ENCODE measurements at places on chromosomes 16 and 17.

GRCh38 chr16:56614549-56614991, 6.2 kb downstream of the MT2A start:
- no peak for DNase-seq

DNA sequence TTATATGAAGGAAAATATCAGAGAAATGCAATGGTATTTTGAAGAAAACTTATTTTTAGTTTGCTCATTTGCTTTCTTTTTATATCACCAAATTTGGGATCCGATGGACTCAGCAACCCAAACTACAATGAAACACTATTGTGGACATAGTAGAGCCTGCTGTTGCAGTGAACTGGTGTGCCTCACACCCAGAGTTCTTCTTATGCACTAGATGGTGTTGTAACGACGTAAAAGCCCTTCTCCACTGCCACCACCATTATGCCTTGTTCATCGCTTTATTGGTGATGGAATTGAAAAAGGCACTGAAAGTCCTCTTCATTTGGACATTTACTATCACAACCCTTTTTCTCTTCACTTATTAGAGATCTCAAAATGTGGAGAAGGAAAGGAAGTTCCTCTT, 381.3 kb downstream of the CDH8 start:
- DNase-seq: no peak

- no peak for DNase-seq
Observed at GRCh38 chr16:10932959-10933710, 9.1 kb downstream of the DEXI start.

DNA sequence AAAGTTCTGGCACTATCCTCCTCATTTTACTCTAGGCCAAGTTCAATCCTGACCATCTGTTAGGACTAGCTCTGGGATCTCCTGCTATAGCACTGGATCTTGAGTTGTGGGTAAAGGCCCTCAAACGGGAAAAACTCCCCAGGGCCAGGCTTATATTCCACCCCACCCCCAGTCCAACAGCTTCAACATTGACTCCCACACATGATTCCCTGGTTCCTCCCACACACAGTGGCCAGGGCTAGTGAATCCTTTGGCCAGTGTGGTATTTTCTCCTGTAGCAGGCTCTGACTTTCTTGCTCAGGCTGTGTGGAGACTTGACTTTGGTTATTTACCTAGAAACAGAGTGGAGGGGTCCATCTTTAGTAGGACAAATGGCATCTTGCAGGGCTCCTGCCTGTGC, 10.3 kb upstream of the AKAP10 start:
- DNase-seq: no peak

DNA sequence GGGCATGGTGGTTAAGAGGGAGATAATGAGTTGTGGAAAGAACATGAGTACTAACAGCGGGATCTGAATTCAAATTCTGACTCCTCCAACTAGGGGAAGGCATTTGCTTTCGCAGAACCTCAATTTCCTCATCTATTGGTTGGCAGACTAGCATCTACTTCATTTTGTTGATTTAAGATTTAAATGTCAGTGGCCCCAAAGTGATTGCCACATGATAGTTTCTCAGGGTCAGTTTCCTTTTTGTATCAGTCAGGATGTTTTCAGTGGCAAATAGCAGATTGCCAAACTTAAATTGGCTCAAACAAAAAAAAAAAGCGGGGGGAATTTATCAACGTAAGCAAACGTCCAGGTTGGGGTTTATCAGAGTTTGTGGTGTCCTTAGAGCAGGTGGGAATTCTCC, 25.1 kb upstream of the NOS2 start:
- no peak for DNase-seq

GRCh38 chr17:72749119-72749572, 343.3 kb downstream of the SLC39A11 start:
- no peak for DNase-seq

- peak; percentile 72 for DNase-seq
Observed at GRCh38 chr17:74442670-74443515, 11.0 kb downstream of the GPRC5C start.

DNA sequence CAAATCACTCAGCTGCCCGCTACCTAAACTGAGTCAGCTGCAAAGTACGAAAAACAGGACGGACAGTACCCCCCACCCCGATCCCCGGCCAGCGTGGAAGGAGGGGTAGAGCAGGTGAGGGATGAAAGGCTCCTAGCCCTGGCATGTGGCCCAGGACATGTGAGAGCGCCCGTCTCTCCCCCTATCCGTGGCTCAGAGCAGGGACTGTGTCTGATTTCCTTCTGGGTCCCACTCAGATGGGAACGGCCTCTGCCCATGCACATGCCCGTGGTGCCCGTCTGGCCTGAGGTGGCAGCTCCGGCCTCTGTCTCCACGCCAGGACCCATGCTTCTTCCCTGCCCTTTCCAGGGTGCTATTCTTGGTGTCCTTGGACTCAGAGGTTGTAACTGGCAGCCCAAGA, 30.2 kb upstream of the RASD1 start:
- DNase-seq: no peak

- peak; percentile 44 for DNase-seq
Observed at GRCh38 chr16:80997139-80997798, 9.4 kb downstream of the CMC2 start.

DNA sequence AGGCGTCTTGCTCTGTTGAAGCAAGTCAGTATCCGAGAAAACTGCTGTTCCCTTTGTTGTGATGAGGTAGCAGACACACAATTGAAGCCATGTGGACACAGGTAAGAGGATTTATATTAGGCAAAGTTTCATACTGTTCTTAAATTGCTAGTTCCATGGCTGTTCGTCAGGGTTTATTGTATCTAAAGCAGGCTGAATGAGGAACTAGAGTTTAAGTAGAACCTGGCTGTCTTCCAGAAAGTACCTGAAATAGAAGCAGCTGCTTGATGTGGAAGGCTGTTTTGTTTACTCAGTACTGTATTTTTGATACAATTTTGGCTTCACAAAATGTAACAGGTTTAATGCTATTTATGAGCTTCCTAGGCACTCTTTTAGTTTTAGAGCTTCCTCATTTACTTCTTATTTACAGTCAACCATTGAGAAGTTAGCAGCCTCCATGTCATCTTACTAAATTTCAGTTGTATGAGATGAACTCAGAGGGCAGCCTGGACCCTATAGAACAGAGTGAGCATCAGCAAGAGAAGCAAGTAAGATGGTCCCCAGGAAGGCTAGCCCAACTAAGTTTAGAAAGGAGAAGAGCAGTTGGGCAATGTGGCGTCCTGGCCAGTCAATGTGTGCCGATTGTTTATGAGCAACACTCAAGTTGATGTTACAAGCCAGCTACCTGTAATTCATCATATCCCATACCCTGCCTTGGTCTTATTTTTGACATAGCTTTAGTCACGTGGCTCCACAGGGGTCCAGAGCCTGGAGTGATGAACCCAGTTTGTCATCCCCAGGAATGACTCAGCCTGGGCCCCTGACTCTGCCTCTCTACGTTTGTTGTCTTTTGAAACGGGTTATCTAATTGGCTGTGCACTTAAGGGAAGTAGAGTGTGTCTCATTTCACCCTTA, 9.7 kb upstream of the ARL2BP start:
- DNase-seq: peak; percentile 27

DNA sequence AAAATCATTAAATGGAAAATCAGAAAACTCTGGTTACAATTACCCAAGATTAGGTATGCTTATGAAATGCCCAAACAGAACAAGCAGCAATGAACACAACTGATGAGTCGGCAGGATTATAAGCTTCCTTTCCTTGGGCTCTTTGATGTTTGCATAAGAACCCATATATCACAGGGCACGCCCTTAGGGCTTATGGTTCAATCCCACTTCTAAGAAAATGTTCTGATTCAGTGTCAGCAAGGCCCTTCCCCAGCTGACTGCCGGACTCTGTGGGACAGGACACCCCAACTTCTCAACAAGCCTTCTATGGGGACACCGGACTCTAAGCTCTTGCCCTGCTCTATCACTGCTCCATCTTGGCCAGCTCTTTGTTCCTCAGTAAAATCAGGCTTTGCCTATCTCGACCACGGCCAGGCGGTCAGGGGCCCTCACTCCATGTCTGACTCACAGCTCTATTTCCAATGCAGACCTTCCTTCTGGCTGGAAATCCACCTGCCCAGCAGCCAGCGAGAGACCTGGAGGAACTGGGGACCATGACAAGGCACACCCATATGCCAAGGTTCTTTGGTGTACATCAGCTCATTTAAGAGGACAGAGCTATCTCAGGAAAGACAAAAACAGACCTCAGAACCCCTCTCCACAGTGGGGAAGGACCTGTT, 26.8 kb downstream of the LITAFD start:
- DNase-seq: no peak

DNA sequence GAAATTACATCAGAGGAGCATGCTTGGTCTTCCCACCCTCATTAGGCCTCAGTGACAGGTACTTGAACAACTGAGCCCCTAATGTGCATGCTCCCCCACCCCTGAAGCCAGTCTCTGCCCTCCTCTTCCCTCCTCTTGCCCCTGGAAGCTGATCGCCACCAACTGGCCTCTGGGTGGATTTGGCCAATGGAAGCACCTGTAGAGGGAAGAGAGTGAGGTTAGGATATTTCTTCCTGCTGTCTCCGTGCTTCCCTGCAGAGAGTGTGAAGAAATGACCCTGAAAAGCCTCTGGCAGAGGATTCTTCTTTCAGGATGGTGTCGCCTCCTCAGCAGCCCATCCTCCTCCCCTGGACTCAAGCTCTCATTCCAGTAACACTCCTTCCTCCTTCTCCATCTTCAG, 5.9 kb upstream of the CBLN1 start:
- DNase-seq: no peak

DNA sequence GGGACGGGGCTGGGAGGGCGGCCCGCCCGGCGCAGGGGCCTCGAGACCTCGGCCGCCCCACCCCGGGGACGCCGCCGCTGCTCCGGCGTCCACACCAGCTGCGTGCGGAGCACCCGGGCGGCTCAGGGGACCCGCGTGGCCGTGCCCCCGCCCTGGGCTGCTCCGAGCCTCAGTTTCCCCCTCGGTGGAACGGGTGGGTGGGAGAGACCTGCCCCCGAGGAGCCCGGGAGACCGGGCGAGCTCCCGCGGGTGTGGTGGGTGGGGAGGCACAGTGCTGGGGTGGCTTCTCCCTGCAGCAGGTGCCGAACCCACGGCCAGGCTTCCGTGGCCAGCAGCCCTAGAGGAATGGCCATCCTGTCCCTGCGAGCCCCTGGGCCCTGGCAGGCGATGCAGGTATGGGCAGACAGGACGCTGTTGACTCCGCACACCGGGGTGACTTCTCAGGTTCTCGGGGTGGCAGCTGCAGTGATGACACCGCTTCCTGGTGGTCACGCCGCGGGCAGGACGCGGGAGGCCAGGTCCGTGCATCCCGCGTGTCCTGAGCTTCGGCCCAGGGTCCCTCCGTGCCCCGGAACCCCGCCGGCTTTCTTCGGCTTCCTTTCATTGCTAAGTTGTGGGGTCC, 677 bp downstream of the DEF8 start:
- DNase-seq: no peak

DNA sequence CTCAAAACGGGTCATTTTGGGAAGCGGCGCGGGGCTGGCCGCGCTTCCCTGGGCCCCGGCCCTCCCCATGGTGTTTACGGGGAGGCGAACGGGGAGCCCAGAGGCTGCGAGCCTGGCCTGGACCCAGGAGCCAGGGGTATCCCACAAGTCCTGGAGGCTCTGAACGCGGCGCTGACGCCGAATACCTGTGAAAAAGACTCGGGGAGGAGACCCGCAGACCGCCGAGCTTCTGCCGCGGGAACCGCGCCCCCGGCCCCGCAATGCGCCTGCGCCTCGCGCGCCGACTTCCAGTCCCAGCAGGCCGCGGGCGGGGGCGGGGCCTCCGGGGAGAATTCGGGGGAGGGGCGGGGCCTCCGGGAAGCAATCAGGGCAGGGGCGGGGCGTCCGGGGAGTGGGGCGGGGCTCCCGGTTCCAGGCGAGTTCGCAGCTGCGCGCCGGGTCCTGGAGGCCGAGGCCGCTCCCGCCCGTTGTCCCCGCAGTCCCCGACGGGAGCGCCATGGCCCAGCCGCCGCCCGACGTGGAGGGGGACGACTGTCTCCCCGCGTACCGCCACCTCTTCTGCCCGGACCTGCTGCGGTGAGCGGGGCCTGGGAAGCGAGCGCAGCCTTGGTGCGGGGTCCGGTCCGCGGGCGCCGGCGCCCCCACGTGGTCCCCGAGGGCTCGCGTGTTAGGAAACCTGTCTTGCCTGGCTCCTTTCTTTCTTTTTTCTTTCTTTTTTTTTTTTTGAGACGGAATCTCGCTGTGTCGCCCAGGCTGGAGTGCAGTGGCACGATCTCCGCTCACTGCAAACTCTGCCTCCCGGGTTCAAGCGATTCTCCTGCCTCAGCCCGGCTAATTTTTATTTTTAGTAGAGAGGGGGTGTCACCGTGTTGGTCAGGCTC, at the start of gene DECR2:
TSS of gene DECR2 (plus strand) at position 418 of the 881 bp plus-strand sequence. CDS start at position 497, 79 bp downstream.
- DNase-seq: peak; percentile 95

GRCh38 chr17:42249681-42250446, 26.3 kb downstream of the STAT5B start:
- DNase-seq: no peak

GRCh38 chr16:68356249-68356918, 45.6 kb downstream of the PRMT7 start:
- DNase-seq: peak; percentile 80

GRCh38 chr17:17151541-17151940, 54.6 kb downstream of the PLD6 start:
- DNase-seq: no peak

DNA sequence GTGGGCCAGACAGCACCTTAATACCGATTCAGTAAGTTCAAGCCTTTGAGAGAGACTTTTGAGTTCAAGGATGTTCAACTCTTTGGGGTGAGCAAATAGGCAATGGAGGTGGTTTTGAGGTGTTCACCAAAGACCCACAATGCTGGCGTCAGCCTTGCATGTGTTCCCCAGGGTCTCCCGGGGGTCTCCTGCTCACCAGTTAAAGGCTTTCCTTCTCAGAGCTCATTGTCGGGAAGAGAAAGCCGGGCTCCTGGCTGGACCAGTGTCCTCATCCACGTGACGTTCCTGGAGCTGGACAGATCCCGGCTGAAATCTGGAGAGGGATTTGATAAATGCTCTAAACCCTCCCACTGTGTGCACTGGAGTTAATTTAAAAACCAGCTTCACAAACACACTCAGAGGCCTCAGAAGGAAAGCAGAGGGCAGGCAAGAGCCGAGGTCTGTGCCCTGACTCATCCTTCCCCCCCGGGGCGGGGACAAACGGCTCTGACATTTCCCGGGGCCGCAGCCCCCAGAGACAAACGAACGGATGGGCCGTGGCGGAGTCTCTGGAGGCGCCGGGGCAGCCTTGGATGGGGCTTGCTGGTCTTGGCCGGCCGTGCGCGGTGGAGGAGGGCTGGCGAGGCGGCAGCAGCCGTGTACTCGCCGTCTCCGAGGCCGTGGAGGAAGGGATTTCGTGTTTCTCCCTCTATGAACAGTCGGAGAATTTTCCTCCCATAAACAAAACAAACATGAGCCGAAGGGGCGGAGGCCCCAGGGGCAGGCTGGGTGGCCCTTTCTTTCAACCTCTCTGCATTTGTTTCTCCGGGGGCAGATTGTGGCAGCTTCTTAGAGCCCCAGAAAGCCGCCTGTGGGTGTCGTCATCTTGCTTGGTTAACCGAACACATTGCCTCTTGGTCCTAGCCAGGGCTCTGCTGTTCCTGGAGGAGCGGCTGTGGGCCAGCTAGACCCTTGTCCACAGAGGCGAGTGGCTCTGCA, 94.2 kb downstream of the NTN1 start:
- DNase-seq: peak; percentile 76

GRCh38 chr17:66643815-66644710, 190.9 kb upstream of the CACNG5 start:
- no peak for DNase-seq

- DNase-seq: no peak
Observed at GRCh38 chr17:75589919-75590303, 2.3 kb downstream of the MYO15B start.

GRCh38 chr16:19882186-19882585, 2.5 kb downstream of the GPRC5B start:
- no peak for DNase-seq

Measured in hematopoietic multipotent progenitor cell treated with erythropoietin and hydrocortisone succinate and interleukin-3 and kit ligand, for 6 days (in vitro differentiated cells).